Central memory CD4-positive, alpha-beta T cell (primary cell): ENCODE measurements at places on chromosomes 12 and 14.

DNA sequence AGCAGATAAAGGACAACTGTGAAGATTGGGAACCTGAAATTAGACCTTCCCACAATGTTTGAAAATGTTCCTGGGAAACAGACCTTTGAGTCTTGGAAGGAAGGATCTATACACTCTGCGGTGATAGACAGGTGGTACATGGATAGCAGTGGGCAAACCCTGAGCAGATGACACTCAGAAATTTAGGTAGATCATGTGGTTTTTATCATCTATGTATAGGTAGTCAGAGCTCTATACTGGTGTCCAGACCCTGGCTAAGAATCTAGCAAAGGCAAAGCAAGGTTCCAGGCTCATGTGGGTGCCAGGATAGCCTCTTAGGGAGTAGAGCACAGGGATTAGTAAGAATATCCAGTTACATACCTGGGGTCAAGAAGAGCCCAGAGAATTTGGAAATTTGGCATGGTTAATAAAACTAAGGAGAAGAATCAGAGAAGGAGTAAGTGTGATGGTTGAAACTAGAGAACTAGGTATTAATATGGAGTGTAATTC is 331.2 kb upstream of the FBXO33 start:
- no peak for DNase-seq

- no peak for DNase-seq
Measured at GRCh38 chr14:104086661-104087461, 1.4 kb downstream of the ASPG start.

GRCh38 chr12:15728118-15728598 is 61.0 kb downstream of the EPS8 start:
- no peak for DNase-seq

- no peak for DNase-seq
Measured at GRCh38 chr12:56484566-56484965, 3.4 kb downstream of the GLS2 start.

DNA sequence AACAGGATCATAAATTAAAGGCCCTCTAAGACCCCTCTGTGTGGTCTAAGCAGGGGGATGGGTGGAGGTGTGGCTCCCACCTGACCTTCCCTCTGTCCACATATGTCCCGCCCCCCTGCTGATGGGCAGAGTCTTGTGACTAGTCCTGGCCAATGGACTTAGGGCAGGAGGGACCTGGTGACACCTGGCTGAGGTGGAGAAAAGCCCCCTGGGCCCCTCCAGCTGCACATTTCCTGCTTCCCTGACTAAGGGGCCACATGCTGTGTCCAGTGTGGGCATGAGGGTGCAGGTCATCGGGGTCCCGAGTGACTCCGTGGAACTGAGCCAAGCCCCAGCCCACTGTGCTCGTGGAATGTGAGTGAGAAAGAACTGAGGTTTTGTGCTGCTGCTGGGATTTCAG is 254.7 kb downstream of the ADGRD1 start:
- DNase-seq: no peak

GRCh38 chr12:27221625-27222387 is 22.3 kb upstream of the STK38L start:
- DNase-seq: no peak

DNA sequence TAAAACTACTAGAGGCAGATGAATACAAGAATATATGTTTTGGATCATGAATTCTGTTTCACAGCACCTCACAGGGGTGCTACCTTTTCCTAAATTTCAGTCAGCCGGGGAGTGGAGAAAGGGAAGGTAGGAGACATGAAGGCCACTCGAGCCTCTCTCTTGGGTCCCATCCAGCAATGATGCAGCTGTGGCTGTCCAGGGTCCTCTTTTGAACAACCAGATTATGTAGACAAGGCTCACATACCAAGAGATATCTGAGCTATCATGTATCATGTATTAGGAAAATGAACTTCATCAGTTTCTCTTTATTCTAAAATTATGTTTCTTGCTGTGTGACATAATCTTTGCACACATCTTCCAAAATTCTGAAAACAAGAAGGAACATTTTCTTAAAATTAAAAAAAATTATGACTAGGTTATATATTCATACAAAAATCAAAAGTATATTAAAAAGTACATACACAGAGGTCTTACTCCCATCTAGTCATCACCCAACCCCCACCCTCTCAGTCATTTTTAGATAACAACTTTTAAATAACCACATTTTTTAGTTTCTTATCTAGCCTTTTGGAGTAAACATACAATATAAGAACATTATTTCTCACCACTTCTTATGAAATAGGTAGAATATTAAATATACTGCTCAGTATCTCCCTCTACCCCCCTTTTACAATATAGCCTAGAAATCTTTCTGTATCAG is 88.7 kb downstream of the ACADS start:
- no peak for DNase-seq

- DNase-seq: no peak
Measured at GRCh38 chr14:90017371-90017770, 44.4 kb upstream of the KCNK13 start.

- DNase-seq: no peak
Measured at GRCh38 chr12:124727264-124727800, 136.3 kb downstream of the SCARB1 start.

DNA sequence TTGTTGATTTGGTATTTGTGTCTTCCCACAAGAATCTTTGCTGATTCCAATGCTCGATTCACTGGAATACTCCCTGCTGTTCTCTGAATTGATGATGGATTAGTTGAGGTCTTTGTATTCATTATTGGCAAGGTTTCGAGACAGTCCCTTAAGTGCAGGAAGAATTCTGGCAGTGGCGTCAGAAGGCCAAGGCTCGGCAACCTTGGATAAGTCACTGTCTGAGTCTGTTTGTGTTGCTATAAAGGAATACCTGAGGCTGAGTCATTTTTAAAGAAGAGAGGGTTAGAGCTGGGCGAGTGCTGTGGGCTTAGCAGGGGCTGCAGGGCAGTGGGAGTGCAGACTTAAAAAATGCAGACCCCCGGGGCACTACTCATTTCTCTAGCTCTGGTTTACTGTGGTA is 56.9 kb downstream of the CHST11 start:
- no peak for DNase-seq

GRCh38 chr12:34298176-34298970 is 276.1 kb downstream of the ALG10 start:
- no peak for DNase-seq

- DNase-seq: peak; percentile 79
Measured at GRCh38 chr14:91349481-91350074, 68.0 kb downstream of the CCDC88C start.

DNA sequence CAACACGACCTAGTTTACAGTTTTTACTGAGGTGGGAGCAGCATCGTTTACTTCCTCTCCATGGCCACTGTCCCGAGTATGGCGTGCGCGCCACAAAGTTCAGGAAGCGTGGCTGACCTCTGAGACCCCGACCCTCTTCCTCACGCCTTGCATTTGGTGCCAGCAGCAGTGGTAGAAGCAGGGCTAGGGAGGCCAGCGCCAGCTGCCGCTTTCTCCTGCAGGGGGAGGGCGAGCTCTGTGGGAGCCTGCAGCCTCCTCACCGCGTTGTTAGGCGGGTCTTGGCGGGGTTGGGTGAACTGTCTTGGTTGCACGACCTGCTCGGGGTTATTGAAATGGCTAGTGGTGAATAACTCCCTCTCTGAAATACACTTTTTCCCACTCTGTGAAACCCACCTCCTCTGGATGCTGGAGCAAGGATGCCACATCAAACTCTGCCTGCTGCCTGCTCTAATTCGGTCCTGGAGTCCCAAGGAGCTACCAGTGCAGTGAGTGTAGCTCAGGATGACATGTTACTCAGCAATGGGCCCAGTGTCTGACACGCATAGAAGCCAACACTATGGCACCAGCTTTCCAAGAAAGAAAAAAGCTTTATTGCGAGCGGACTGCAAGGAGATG is 22.3 kb upstream of the TDRD9 start:
- DNase-seq: no peak

GRCh38 chr14:73863209-73863608 is 11.6 kb downstream of the PTGR2 start:
- no peak for DNase-seq

DNA sequence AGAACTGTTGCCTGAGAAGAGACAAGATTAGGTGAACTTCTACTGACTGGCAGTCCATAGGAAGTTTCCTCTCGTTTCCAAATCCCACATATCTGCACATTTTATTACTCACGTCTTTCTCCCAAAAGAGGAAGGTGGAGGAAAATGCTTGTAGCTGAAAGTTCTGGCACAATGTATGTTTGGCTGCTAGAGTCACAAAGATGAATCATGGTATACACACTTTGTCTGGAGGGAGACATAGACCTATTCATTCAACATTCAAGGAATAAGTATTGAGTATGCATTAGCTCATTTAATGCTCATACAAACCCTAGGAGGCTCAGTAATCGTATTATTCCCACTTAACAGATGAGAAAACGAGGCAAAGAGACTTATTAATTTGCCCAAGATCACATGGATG is 291.8 kb downstream of the FOXN3 start:
- no peak for DNase-seq

- DNase-seq: no peak
Measured at GRCh38 chr14:33932576-33933345, 18.1 kb downstream of the EGLN3 start.

GRCh38 chr12:131404705-131405104 is 306.2 kb upstream of the SFSWAP start:
- DNase-seq: no peak

- DNase-seq: peak; percentile 58
Measured at GRCh38 chr14:73759183-73759713, 45.1 kb upstream of the PNMA1 start.

- no peak for DNase-seq
Measured at GRCh38 chr14:92644171-92644969, 104.1 kb downstream of the LGMN start.

GRCh38 chr14:61536661-61537562 is 158.4 kb upstream of the HIF1A start:
- no peak for DNase-seq

DNA sequence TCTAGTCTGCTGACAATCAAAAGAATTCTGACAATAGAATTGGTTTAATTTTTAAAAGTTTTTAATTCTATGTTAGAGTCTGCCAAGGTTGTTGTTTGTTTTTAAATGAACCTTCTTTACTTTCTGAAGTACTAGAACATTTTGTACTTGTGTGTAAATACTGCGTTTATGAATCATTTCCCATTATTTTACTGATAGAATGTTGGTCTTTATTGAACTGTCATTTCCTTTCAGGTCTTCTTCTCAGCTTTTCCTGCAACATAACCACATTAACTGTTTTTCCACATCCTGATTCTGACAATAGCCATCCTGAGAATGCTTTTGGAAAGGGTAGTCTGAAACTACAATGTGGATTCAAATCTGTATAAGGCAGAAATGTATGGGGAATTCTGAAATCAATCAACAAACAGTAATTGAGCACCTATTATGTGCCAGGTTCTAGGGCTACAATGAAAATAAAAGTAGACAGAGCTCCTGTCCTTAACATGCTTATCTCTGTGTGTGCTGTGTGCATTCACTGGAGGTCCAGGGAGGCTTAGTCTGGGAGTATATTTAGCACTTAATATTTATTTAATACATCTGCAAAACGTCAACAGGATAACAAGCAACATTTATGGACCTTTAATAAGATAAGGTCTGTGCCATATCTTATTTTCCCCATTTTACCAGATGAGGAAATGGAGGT is 73.1 kb upstream of the SLC38A2 start:
- DNase-seq: no peak

DNA sequence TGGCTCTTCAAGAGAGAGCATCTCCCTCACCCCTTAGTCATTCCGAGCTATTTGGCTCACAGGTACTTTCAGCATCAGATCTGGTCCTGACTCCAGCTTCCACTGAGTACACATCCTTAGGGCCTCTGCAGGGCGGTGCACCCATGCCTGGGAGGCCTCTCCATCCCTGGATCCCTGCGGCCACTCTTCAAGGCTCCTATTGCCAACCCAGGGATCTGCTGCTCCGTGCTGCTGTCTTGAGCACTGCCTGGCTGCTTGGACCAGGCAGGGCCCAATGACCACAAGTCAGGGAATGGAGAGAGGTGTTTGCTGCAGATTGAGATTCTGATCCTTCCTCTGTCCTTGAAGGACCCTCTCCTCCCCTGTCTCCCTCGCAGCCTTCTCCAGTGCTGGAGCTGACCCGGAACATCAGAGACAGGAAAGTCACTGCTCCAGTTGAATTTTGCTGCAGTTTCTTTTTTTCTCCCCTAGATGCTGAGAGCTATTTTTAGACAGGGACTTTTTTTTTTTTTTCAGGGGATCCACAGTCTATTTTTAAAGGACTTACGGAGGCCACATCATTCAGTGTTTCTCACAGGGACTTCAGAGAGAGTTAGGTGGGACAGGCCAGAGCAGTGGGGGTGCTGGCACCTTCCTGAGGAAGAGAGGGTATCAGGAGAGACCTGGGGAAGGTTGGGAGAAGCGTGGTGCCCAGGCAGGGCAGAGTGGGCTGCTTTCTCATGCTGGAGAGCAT is 50.1 kb upstream of the KCNA1 start:
- no peak for DNase-seq

DNA sequence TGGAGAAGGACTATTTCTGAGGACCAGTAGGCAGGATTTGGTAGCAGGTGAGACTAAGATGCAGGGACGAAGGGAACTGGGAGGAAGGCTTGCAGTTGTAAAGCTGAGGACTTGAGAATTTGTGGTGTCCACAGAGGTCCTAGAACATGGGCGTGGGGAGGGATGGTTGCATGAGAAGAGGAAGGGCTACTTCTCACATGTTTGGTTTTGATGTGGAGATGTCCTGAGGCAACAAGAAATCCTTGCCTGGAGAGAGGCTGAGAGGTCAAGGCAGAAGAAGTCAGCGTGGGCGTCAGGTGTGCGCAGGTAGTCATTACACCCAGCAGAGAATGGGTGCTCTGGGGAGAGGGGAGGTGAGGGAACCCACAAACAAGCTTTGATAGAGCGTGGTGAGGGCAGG is 5.7 kb upstream of the RABGGTA start:
- no peak for DNase-seq

DNA sequence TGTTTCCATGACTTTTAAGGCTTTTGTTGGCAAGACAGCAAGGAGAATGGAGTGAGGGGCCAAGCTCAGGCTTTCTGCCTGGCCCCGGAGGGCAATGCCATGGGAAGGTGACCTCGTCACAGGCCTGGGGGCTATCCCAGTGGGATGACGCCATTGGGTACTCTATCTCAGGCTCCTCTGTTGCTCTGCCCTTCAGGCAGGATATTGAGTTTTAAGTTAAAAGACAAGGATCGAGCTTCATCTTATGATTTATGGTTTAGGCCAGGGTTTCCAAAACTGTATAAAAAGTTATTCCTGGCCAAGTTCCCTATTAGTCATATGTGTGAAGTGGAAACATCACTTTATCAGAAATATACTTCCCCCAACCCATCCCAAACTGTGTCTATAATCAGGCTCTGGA is 127.7 kb downstream of the ZFP36L1 start:
- DNase-seq: no peak

DNA sequence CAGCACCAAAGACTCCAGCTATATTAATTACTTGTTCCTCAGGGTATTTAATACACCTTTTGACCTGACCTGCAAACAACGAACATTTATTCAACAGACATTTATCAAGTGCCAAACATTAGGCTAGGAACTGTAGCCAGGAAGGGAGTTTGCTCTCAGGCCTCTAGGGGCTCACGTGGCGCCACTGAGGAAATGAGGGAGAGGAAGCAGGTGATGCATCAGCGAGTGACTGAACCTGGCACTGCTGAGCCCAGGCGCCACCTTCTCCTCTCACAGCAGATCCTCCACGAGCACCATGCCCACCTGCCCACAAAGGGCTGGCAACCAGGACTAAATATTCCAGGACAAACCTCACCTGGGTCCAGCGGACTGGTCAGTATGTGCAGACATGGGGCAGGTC is 50.2 kb downstream of the SETD3 start:
- peak; percentile 10 for DNase-seq
